ENCODE measurements at places on chromosomes 4 and X. TPM values are rescaled to one million over a fixed set of nuclear protein-coding genes. Genes with fewer than 3 reads are reported as not detected.

GRCh38 chrX:93242897-93243296 lies 430.5 kb downstream of the NAP1L3 start:
- no peak for DNase-seq

- peak; percentile 30 for DNase-seq
These were observed 14.7 kb upstream of the ANXA5 start for GRCh38 chr4:121711263-121712000.

DNA sequence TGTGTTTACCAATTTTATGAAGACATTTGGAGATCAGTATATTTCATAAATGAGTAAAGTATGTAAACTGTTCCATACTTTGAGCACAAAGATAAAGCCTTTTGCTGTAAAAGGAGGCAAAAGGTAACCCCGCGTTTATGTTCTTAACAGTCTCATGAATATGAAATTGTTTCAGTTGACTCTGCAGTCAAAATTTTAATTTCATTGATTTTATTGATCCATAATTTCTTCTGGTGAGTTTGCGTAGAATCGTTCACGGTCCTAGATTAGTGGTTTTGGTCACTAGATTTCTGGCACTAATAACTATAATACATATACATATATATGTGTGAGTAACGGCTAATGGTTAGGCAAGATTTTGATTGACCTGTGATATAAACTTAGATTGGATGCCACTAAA lies 1.9 kb downstream of the FMR1 start:
- no peak for DNase-seq

DNA sequence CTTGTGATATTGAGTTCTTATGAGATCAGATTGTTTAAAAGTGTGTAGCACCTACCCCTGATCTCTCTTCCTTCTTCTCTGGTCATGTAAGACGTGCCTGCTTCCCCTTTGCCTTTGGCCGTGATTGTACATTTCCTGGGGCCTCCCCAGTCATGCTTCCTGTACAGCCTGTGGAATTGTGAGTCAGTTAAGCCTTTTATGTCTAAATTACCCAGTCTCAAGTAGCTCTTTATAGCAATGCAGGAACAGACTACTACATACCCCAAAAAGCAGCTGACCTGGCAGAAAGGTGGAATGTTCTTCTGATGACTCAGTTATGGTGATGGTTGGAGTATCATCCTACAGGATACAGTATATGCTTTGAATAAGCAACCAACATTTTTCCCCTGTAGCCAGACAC lies 11.4 kb upstream of the MCUB start:
- no peak for DNase-seq

DNA sequence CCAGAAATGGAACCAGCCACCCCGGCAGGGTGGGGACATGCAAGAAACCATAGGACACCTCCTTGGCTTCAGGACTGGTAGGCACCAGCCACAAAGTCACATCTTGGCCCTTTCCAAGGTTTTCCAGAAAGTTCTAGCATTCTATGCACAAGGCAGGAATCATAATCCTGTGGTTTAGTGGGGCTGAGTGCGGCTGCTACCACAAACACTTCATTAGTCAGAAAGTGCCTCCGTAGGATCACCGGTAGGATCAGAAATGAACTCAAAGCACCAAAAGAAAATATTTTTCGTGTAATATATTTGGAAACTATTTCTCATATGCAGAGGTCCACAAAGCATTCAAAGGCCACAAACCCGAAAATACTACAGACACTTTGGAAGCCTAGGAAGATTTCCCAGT lies 191.7 kb downstream of the PTTG2 start:
- no peak for DNase-seq

TMEM150C gene
- 3.6 TPM for total RNA-seq

DNA sequence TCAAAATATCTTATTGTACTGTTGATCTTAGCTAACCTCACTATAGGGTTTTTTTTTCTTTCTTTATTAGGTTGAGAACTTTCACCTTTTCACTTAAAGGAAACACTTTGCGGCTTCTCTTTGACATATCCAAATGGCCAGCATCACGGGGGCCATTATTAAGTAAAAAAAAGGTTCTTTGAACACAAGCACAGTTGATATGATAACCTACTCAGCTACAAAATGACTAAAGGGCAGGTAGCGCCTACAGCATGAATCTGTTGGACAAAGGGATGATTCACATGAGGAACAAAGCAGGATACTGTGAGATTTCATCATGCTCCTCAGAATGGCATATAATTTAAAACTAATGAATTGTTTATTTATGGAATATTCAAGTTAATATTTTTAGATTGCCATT lies 119.6 kb downstream of the CCSER1 start:
- no peak for DNase-seq

PPEF1 gene
- total RNA-seq, result not detected

GRCh38 chr4:18850867-18851266 lies 829.3 kb upstream of the LCORL start:
- DNase-seq, result no peak

- peak; percentile 89 for DNase-seq
These were observed at the start of gene OPHN1 for GRCh38 chrX:68433155-68433980. Gene OPHN1, minus strand, starts transcription at chrX:68433495. Its CDS starts 475 bp downstream, at chrX:68433020.

- no peak for DNase-seq
These were observed 241.4 kb upstream of the EPHA5 start for GRCh38 chr4:65911720-65912119.

DNA sequence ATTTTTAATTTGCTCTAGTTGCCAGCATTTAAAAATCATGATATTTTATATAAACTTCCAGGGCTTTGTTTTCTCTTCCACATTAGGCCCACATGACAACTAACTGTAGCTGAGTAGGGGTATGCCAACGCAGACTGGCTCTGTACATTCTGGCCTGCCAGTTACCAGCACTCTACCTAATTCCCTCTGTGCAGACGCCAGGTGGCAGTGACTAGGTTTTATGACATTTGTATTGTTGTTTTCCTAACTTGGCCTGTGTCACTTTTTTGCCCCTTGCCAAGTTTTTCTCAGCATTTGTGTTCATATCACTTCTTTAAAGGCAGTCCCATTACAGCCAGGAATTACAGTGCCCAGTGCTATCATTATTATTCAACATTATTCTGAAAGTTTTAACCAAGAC lies 347.5 kb downstream of the NKX6-1 start:
- DNase-seq, result no peak

DNA sequence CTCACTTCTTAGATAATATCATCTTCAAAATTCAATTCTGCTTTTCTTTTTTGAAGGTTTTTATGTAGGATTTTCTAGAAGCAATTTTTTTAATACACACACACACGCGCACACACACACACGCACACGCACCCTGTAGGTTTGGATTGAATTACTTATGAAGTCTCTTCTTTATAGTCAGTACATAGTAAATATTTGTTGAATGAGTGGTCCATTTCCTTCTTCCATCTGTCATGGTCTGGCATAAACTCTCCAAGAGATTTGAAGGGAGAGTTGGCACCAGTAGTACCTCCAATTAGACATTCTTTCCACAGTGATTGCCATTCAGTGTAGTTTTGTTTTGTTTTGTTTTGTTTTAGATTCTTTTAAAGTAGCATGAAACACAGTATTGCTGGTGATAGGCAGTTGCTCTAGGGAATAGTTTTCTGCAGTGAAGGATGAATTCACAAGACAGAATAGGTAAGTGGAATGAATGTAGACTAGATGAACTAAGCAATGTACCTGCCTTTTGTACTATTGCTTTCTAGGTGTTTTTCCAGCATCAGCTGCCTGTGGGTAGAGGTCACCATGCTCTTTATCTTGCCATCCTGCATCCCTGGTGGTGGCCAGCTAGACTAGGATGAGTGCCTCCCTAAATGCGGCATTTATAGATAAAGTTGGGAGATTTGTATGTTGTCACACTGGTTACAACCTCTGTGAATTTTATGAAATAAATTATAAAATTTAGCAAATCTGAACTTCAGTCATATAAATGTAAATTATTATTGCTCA lies 20.5 kb downstream of the PDLIM5 start:
- DNase-seq, result no peak

DRD5 gene
- total RNA-seq, result not detected

DNA sequence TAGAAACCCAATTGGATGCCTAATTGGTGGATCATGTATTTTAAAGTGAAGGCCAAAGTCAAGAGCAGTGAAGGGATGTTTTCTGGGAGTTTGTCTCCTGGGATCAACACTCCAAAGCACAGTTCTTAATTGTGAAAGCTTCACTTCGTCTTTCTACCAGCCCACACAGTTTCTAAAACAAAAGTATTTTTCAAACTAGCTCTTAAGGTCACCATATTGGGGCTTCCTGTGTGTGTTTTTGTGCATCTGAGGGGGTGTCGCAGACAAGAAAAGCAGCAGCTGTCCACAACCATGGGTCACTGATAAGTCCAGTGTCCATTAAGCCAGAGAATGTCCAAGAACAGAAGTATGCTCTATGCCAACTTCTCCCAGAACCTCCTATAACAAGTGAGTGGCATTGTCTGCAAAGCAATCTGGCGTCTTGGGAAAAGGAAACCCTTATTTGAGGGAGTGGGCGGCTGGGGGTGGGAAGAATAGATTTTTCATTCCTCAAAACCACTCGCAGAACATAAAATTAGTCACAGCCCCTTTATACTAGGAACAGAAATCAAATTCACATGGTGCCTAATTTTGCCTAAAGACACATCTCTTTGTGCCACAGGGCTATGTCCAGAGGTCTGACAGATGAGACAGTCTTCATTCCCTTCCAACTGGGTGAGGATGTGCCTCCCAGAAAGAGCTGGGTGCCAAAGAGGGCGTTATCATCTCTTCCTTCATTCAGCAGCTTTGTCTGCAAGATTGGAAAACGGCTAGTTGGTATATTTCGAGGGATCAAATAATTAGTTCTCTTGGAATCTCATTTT lies 610.4 kb downstream of the BCOR start:
- DNase-seq, result no peak

HSD17B10 gene
- total RNA-seq, result 190 TPM

- DNase-seq, result no peak
These were observed 13.7 kb downstream of the ADH6 start for GRCh38 chr4:99205153-99205979.

DNA sequence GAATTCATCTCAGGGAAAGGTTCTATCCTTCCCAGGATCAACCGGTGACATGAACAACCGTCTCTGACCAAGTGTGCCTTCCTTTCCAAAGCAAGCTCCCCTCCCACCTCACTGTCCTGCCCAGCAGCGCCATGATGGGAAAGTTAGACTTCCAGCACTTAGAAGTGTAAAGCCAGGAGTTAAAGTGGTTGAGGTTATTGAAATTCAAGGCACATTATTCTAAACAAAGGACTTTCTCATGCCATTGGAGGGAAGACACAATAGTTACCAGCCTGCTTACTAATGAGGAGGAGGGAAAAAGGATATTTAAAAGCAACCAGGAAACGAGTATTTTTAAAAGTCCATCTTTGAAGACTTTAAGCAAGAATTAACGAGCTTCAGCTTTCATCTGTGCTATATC lies 96.8 kb downstream of the NSUN7 start:
- peak; percentile 9 for DNase-seq

AMMECR1 gene
- 4.4 TPM for total RNA-seq

DNA sequence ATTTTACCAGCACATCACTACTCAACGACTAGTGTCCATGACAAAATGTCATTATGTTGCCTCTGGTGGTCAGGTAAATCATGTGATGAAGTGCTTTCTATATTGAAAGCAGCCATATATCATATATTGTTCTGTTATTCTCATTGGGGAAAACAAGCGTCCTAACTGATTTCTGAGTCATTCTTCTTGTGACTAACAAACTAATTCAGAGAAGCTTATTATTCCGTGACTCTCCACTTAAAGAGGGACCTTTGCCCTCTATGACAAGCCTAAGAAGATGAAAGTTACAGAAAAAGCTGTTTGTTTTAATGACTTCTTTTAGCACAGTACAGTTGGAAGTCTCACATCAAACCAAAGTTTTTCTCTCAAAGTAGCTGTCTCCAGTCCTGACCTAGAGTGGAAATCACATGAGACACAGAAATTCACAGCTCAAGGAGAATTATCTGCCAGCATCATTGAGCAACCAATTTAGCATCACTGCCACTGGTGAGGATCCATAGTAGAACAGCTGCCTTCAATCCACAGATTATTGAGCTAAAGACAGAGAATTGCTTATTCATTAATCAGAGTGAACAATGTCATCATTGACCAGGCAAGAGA lies 36.4 kb downstream of the ASB9 start:
- DNase-seq, result no peak

GRCh38 chr4:1695913-1696312 lies 11.8 kb upstream of the FAM53A start:
- no peak for DNase-seq

NPY1R gene
- total RNA-seq, result not detected

DNA sequence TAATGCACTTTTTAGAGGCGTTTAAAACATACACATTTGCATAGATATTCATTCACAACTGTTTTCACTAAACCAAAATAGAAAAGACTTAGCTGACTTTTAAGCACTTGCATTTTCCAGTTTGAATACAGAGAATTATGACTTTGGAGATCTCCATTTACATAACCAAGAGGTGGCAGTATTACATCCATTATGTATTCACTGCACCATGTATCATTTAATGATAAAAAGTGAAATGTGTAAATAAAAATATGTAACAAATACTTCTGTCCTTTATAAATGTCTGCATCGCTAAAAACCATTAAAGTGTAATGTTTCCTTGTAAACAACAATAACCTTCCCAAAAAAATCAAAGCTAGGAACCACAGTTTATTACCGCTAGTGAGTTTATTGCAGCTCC lies 413.2 kb downstream of the FGF13 start:
- no peak for DNase-seq

DNA sequence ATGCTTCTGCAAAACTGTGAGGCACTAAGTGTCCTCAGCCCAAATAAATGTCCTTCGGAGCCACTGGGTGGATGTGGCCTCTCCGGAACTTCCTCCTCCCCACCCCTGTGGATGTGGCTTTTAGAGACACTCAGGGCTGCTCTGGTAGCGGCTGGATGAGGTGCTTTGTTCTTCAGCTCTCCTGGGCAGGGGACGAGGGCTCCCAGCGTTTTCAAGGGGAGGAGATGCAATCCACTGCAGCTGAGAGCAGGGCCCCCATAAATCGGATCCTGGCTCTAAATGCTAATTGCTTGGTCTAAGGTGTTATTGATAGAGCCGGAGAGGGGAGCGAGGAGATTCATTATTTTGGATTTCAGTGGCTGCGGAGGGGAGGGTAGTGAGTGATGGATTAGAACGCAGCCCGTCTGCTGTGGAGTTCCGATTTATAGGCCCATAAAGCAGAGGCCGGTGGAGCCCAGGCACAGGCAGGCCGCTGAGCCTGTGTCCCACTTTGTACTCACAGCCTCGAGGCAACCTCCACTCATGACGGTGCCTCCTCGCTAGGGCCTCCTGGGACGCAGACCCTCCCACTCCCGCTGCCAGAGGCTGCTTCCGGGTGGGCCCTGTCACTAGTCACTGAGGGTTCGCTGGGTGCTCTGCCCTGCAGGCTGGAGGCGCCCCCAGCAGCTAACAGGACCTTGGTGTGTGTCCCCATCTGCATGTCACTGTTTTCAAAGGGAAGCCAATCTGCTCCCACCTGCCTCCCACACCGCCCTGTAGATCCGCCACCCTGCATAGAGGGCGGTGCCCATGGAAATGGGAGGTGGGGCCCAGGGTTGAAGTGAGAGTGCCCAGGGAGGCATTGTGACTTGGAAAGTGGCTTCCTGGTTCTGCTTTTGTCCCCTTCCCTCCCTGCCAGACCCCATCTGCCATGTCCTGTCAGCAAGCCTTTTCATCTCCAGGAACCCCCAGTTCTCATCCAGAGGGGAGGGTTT lies 135.4 kb upstream of the PSAPL1 start:
- DNase-seq, result no peak
